Activated CD4-positive, CD25-positive, alpha-beta regulatory T cell treated with anti-CD3 and anti-CD28 coated beads, Interleukin-2, amount 50 U/mL, for 16 hours (primary cell): ENCODE measurements at places on chromosomes 5 and 9.

GRCh38 chr9:132638240-132638639 is 31.5 kb downstream of the DDX31 start:
- DNase-seq = no peak

- DNase-seq = no peak
Measured at GRCh38 chr9:93480728-93481324, 27.4 kb upstream of the FAM120AOS start.

DNA sequence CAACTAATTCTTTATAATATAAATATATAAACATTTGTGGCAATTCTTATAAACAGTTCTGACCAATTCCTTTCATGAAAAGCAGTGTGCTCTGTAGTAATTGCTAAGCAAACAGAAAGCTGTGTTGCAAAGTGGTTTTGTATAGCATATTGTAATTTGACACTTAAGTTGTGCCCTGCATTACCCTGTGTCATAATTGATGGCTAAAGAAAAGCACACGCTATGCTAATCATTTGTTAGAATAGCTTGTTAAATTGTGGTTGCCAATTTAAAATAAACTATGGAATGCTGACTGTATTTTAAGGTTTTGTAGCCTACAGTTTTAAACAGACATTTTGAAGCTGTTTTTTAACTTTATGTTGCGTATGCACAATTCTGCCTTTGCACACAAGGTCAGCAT is 140.0 kb downstream of the PBX3 start:
- DNase-seq = no peak

- DNase-seq = no peak
Measured at GRCh38 chr5:129902816-129903215, 1.4 kb upstream of the CHSY3 start.

DNA sequence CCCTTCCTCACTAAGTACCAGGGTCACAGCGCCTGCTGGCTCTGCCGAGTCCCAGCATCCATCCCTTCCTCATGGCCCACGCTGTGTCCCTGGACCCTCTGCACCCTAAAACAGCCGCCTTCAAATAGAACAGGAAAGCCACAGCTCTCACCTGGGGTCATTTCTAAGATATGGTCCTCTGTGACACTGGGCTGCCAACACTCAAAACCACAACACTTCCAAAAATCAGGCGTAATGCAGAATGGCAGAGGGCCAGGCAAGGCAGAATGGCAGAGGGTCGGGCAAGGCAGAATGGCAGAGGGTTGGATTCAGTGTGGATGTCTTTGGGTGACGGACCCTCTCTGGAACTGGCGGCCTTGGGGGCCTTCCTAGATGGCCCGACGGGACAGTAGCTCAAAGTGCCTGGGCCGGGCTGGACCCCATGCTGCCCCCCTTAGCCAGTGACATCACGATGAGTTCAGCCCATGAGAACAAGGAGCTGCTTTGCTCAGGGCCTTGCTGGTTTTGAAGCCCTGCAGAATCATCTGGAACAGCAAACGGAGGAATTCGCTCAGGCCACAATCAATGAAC is 35.3 kb downstream of the ZDHHC11B start:
- no peak for DNase-seq

DNA sequence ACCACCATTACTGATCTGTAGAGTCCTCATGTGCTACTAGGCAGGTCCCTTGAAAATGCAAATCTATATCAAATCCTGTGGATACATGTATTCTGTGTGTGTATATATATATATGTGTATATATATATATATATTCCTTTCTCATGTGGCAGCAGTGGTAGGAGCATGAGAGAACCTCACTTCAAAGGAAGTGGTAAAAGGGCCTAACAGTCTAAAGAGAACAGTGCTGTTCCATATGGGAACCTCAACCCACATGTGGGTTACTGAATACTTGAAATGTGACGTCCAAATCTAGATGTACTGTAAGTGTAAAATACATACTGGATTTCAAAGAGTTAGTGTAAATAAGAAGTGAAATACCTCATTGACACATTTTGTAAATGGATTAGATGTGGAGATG is 5.4 kb downstream of the SLC46A2 start:
- no peak for DNase-seq

- no peak for DNase-seq
Measured at GRCh38 chr5:104541141-104541785, 978.7 kb upstream of the NUDT12 start.

DNA sequence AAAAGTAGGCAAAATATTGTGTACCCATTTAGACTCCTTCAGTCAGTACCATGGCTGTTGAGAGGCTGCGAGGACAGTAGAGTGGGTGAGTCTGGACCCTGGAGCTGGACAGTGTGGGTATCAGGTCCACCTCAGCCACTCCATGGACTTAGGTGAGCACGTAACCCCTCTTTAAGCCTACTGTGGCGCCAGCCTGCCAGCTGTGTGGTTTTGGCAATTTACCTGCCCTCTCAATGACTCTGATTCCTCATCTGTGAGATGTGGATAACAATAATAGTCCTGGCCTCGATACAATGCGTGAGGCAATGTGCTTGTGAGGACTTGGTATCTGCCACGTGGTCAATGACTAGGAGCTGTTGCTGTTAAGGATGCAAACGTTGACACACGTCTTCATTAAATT is 17.9 kb downstream of the SLC1A3 start:
- no peak for DNase-seq

- DNase-seq = no peak
Measured at GRCh38 chr5:54251981-54252380, 58.4 kb downstream of the ARL15 start.

DNA sequence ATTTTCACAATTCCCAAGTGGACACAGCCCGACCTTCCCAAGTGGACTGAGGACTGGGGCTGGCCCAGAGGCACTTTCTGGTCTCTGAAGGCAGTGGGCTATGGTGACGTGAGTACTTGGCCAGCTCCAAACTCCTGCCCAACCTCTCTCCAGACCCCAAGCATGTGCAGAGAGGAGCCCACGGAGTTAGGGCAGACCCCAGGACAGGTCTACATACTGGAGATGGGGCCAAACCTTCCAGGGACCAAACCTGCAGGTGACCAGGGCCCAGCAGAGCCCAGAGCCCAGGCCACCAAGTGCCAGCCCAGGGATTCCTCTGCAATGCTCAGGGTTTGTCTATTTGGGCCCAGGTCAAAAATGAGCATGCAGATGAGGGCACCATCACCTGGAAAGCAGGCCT is 15.3 kb downstream of the BRD3 start:
- no peak for DNase-seq

DNA sequence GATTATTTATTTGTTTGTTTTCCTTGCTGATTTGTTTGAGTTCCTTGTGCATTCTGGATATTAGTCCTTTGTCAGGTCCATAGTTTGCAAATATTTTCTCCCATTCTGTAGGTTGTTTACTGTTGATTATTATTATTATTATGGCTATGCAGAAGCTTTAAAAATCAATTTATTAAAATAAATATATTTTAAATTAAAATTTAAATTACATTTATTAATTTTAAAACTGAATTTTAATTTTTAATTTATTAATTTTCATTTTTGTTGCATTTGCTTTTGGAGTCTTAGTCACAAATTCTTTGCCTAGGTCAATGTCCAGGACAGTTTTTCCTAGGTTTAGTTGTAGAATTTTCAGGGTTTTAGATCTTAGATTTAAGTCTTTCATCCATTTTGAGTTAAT is 50.9 kb downstream of the SVEP1 start:
- no peak for DNase-seq

DNA sequence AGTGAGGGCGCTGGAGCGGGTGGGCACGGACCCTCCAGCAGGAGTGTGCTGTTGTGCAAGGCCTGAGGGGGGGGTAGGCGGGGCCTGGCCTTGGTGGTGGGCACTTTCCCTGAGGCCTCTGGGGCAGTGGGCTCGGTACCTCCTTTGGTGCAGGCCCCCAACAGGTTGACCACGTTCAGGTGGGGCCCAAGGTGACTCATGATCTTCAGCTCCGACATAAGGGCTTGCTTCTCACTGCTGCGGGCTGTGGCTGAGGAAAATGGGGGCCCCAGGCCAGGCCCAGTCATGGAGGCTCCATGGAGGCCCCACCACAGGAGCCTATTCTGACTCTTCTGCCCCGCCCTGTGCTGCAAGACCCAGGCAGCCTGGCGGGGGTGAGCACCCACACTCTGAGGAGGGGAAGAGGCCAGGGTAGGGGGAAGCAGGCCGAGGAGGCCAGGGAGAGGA is 31.5 kb downstream of the PDGFRB start:
- DNase-seq = no peak

DNA sequence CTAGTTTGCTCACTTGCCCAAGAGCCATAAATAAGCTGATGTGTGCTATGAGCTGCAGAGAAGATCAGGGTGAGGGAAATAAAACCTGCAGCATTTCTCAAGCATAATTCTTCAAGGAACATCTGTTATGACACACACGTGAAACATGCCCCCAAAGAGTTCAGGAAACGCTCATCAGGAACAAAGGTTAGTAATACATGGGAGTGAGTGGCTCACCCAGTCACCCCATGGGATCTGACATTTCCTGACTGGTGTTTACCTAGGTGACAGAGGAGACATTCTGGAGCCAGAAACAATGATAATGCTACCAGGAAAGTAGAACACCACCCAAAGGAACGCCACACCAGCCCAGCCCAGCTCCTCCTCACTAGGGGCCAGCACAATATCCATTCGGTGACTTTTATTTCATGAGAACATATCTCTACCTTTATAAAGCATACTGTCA is 66.0 kb downstream of the FRMD3 start:
- no peak for DNase-seq

DNA sequence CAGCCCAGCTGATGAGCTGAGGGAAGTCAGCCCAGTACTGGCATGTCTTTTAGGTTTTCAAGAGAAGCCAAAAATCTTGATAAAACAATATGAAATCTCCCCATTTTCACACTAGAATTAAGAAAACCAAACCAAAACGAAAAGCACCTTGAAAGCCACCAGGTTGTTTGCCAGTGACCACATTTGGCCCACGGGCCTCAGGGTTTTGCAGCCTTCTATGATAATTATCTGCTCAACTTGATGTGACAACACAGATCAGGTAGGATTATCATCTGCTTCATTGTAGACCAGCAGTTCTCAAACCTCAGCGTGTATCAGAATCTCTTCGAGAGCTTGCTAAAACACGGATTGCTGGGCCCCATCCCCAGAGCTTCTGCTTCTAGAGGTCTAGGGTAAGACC is 101.4 kb downstream of the GALNT10 start:
- DNase-seq = no peak

- DNase-seq = no peak
Measured at GRCh38 chr9:122821278-122821943, 7.0 kb downstream of the PDCL start.

DNA sequence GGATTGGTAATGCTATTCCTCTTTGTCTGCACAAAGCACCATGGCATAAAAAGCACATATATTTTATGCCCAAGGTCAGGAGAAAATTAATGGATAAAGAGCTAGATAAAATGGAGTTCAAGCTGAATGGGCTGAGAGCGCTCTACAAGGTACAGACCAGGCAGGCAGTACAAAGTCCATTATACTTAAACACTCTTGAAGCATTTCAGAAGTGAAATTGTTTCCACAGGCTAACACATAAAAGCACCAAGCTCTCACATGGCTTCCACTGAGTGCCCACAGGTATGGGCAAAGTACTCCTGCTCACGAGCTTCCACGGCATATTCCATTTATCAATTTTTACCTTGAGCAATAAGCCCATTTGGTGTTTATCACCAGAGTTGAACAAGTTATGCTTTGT is 771.2 kb upstream of the DMAC1 start:
- no peak for DNase-seq

GRCh38 chr5:40406741-40407211 is 272.9 kb upstream of the PTGER4 start:
- DNase-seq = no peak

DNA sequence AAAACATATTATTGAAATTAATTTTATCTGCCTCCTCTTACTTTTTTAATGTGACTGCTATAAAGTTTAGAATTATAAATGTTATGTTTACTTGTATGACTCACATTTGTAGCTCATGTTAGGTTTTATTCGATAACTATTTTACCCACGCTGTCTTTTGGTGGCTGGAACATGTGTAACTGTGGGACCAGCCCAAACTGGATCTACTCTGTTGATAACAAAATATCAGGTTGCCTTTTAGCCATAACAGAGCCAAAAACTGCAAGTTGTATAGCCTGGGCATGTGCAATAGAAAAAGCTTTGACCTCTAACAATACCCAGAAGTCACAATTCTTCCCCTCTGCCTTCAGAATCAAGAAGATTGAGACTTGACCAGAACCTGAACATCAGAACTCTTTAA is 356.5 kb downstream of the PRELID2 start:
- DNase-seq = no peak

DNA sequence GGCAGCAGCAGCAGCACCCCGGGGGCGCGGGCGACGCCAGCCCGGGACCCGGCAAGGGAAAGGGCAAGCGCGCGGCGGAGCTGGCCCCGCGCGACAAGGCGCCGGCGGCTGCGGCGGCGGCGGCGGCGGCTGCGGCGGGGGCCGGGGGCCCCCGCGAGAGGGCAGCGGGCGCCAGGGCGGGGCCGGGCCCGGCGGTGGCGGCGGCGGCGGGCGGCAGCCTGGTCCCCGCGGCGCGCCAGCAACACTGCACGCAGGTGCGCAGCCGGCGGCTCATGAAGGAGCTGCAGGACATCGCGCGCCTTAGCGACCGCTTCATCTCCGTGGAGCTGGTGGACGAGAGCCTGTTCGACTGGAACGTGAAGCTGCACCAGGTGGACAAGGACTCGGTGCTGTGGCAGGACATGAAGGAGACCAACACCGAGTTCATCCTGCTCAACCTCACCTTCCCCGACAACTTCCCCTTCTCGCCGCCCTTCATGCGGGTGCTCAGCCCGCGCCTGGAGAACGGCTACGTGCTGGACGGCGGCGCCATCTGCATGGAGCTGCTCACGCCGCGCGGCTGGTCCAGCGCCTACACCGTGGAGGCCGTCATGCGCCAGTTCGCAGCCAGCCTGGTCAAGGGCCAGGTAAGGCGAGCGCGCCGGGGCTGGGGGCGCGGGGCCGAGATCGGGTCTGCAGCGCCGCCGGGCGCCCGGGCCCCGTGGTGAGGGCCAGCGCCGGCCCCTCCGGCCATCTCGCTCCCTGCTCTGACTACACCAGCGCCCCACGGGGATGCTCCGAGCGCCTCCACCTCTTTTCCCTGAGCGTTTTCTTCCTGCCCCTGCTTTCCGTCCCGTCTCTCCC is at the start of gene UBE2QL1:
UBE2QL1 (plus strand) TSS at position 238 of the 843 bp plus-strand sequence; CDS start at position 273, 35 bp downstream.
- no peak for DNase-seq

- DNase-seq = no peak
Measured at GRCh38 chr5:79456890-79457583, 56.9 kb downstream of the HOMER1 start.

- no peak for DNase-seq
Measured at GRCh38 chr5:181198106-181198685, 6.8 kb downstream of the TRIM7 start.

- no peak for DNase-seq
Measured at GRCh38 chr9:82543726-82544125, 519.2 kb downstream of the RASEF start.
